ENCODE measurements at places on chromosomes 13 and 19. TPM values are rescaled to one million over a fixed set of nuclear protein-coding genes. Genes with fewer than 3 reads are reported as not detected.

GRCh38 chr19:28466107-28467045 is 746.6 kb downstream of the UQCRFS1 start:
- no peaks in the 10 kb centered on the region for H3K27me3 ChIP-seq
- peak; percentile 78 for DNase-seq
- no peaks in the 10 kb centered on the region for H3K36me3 ChIP-seq
- peaks cover 3% of the 10 kb centered on the region for H3K4me1 ChIP-seq
- H3K4me3 ChIP-seq = no peak overlapping the region

- peaks cover 6% of the 10 kb centered on the region for H3K36me3 ChIP-seq
- no peak overlapping the region for H3K27ac ChIP-seq
- no peak for DNase-seq
- no peaks in the 10 kb centered on the region for H3K27me3 ChIP-seq
- H3K4me1 ChIP-seq = peaks cover 17% of the 10 kb centered on the region
These were observed 481 bp upstream of the SAE1 start for GRCh38 chr19:47130120-47130588.

GRCh38 chr19:19575411-19575810 is 37.3 kb downstream of the CILP2 start:
- no peak for DNase-seq
- H3K4me3 ChIP-seq = no peak overlapping the region
- no peaks in the 10 kb centered on the region for H3K4me1 ChIP-seq
- H3K27me3 ChIP-seq = no peaks in the 10 kb centered on the region

VSTM1 gene
- 1.1 TPM for total RNA-seq

Measured in upper lobe of right lung (tissue), 1 donor.